Stimulated activated CD4-positive, alpha-beta T cell treated with anti-CD3 and anti-CD28 coated beads, Interleukin-2, amount 100 ng/mL, for 4 hours (primary cell): ENCODE measurements at places on chromosomes 7 and 10.

- DNase-seq = no peak
These were observed 171.9 kb upstream of the SP8 start for GRCh38 chr7:20958572-20958971.

GRCh38 chr7:50450590-50451032 is 461 bp upstream of the FIGNL1 start:
- peak; percentile 1 for DNase-seq

DNA sequence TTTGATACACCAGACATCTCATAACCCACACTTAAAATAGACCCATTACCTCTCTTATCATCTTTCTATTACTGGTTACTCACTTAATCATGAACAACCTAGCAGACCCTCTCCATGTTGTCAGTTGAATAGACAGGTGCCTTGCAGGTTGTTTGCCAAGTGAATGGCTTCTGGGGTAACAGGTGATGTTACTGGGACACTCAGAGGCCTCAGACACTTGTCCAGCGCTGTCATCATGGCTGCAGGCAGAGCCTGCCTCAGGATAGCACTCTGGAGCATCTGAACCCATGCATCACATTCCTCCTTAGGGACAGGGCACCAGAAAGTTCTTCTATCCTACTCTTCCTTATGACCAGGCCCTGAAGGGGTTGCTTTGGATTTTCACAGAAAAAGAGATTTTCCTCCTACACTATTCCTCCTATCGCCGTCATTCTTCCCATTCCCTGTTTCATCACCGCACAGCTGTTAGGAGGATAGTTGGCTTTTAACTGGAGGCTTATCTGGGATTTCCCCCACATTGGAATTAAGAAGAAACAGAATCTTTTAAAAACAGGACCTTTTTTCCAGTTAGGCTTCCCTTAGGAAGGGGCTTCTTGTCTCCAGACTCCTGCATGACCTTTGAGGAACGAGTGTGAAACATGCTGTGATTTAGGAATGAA is 182.1 kb downstream of the VTI1A start:
- DNase-seq = no peak

DNA sequence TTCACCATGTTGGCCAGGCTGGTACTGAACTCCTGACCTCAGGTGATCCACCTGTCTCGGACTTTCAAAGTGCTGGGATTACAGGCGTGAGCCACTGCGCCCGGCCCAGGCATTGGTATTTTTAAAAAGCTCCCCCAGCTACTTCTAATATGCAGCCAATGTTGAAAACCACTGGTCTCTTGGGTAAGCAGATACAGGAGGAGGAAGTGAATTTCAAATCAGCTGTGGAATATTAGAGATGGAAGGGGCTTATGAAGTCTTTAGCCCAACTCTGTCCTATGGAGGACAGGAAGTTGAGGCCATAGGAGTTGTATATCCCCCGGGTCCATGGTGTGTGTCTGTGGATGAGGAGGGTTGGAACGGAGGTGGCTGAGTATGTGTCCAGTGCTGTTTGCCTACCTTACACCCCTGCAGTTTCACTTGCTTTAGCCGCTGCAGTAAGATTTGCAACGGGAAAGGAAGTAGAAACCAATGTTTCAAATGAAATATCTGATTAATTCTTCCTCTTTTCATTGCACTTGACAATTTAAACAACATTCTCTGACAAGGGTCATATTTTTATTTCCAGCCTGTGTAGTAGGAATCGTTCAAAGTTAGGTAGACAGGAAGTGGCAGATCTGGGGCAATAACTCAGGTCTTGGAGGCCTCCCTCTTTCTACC is 3.4 kb downstream of the PDE6C start:
- no peak for DNase-seq

GRCh38 chr10:62380016-62380415 is 5.8 kb downstream of the ZNF365 start:
- no peak for DNase-seq

DNA sequence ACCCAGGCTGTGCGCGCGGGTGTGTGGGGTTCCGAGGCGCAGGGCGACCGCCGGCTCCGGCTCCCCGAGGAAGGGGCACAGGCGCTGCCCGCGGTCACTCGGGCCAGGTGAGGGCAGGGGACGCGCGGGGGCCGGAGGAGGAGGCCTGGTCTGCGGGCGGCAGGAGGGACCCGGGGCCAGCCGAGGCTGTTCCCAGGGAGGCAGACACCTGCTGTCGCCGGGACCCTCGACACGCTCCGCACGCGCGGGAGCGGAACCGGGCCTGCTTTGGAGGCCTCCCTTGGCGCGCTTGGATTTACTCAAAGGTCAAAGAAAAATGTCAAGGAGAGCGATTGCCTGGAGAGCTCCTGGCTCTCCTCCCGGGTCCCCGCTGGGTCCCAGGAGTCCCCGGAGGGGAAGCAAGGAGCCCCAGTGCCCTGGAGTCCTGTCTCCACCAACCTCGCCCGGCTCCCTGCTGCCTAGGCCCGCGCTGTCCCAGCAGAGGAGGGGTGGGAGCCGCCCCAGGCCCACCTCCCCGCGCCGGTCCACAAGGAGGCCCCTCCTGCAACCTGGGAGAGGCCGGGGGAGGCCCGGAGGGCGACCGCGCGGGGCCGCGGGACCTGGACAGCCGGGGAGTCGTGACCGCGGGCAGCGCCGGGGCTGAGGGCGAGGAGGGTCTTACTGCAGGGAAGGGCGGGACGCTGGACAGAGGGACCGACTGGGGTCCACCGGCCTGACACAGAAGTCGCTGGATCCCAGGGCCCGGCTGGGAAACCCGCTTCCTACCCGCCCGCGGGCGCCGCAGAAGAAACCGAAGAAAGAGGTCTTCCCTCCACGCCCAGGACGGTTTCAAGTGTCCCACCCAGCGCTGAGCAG is 348.9 kb downstream of the DNAJB6 start:
- DNase-seq = no peak

GRCh38 chr10:84233940-84234339 is 7.4 kb downstream of the LRIT1 start:
- DNase-seq = no peak

DNA sequence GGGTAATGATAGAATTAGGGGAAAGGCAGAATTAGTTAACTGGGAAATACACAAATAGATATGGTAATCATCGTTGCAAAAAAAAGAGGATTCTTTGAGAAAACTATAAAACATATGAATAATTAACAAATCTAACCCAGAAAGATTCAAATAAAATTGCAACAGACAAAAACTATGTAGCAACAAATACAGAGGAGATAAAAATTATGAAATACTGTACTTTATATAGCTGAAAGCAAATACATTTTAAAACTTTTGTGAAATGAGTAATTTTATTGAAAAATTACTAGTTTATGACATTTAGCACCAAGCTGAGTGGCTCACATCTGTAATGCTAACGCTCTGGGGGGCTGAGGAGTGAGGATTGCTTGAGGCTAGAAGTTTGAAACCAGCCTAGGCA is 356.7 kb downstream of the CALN1 start:
- no peak for DNase-seq

DNA sequence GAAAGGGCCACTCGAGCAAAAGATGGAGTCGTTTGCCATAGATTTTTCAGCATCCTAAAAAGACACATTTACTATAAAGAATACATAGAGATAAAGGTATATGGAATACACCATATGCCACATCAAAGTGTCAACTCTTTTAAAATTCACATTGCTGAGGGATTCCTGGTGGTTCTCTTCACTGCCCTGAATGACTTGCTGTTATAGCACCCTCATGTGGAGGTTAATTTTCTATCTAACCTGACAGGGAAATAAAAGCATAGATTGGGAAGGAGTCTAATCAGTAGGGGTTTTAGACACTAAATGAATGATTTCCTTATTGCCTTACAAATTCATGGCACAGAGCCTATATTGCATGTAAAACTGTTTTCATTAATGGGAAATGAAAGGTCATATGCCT is 25.9 kb downstream of the DNAH11 start:
- DNase-seq = no peak

- no peak for DNase-seq
These were observed 5.4 kb downstream of the TFEC start for GRCh38 chr7:116024826-116025809.

DNA sequence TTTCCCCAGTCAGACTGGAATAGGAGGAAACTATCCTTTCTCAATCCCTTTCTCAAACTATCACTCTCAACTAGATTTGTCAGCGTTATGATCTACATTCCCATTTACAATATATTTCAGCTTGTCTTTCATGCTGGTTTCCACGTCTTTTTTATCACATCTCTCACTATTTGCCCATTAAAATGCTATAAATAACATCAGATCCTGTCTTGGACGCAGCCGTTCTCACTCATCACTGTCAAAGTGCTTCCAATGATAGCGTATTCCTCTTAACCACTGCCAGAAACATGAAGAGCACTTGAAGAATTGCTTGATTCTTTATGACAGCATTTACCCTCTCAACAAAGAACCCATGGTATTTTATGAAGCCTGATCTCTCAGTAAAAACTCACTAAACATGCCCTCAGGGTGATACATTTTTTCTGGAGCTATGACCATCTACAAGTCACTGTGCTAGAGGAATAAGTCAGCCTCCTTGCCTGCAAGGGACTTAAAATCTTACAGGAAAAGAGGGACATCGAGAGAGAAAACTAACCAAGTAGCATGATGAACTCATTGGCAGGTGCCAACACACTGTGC is 205.6 kb upstream of the PFKP start:
- DNase-seq = no peak

- DNase-seq = no peak
These were observed 121.6 kb upstream of the KAT6B start for GRCh38 chr10:74704629-74705357.

GRCh38 chr10:21289271-21289670 is 236.2 kb downstream of the SKIDA1 start:
- no peak for DNase-seq

GRCh38 chr10:22649994-22650393 is 64.4 kb downstream of the PIP4K2A start:
- no peak for DNase-seq

- no peak for DNase-seq
These were observed 666 bp downstream of the HNRNPF start for GRCh38 chr10:43408331-43408709.

DNA sequence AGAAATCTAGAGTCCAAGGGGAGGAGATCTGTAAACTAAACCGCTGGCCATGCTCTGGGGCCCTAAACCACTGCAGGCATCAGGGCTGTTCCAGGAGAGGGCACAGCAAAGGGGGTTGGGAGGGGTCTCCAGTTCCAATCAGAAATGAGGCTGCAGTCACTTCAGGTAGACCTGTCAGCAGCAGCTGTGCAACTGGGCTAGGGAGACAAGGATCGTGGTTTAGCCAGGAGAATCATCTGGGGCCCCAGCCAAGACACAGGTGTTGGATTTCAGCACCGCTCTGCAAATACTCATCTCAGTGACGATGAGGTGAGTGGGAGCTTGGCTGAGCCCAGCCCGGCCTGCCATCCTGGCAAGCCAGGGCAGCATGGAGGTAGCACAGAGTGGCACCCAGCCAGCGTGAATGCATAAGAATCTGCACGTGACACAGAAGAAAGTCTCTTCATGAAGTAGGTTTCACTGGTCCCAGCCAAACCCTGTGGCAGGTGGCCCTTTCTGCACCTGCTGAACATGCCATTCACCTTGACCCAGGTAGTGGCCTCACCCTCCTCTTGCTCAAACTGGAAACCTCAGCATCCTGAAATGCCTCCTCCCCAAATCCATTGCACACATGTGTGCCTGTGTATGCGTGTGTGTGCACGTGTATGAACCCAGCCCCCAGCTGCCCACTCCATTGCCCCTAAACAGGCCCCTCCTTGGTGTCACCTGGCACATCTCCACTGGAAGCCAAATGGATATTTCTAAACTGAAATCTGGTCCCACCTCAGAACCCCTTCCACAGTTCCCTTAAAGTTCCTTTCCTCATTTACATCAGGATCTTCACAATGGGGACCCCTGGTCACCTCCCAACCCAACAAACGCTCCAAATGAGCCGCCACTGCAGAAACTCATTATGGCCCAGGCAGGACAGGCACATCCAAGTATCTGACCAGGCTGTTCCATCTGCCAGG is 9.6 kb downstream of the GPRIN2 start:
- DNase-seq = no peak

- DNase-seq = no peak
These were observed 504 bp upstream of the BMPER start for GRCh38 chr7:33904681-33905388.

GRCh38 chr10:60810437-60811182 is 32.3 kb downstream of the CDK1 start:
- no peak for DNase-seq

GRCh38 chr7:44882899-44883298 is 2.4 kb downstream of the PURB start:
- no peak for DNase-seq

DNA sequence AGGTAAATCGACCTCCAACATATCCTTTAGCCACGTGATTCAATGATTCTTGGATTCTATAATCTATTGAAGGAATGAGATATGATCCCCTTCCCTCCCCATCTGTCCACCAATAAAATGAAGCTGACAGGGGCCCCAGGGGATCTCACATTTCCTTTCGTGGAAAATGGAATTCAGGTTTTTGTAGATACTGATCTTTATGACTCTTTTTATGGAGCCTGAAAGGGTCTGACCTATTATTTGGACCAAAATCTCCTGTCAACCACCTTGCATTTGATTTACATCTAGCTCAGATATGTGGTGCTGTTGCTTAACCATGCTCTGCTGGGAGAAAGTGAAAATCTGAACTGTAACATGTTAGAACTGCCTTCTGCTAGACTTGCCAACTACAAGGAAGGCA is 234.0 kb upstream of the CXCL12 start:
- no peak for DNase-seq

DNA sequence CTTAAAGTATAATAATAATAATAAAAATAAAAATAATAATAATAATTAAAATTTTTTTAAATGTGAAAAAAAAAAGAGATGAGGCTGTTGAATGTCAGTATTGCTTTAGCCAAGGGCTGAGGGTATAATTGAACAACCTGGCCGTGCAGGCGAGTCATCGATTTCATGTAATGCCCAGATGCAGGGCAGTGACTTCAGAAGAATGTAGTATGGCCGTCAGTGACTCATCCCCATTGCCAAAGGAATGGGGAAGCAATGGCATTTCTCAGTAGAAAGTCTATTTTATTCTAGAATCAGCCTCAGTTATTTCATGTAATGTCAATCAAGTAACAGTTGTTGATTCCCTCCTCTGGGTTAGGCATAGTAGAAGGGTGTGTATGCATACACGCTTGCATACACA is 516.4 kb downstream of the GLRX3 start:
- no peak for DNase-seq
